ENCODE measurements at places on chromosomes 3 and 15.

- DNase-seq = no peak
Observed at GRCh38 chr15:75779504-75779903, 63.7 kb upstream of the UBE2Q2 start.

DNA sequence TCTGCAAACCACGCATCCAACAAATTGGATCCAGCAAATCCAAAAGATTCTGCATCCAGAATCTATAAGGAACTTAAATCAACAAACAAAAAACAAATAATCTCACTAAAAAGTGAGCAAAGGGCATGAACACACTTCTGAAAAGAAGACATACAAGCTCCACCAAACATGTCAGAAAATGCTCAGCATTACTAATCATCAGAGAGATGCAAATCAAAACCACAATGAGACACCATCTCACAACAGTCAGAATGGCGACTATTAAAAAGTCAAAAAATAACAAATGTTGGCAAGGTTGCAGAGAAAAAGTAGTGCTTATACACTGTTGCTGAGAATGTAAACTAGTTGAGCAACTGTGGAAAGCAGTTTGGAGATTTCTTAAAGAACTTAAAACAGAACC lies 21.6 kb upstream of the SLC25A36 start:
- DNase-seq = no peak

- no peak for DNase-seq
Observed at GRCh38 chr3:61239871-61240270, 11.4 kb downstream of the FHIT start.

GRCh38 chr3:16270855-16271254 lies 5.8 kb downstream of the OXNAD1 start:
- DNase-seq = no peak

GRCh38 chr3:29026959-29027358 lies 253.9 kb upstream of the RBMS3 start:
- DNase-seq = no peak

GRCh38 chr3:24199775-24200247 lies 254.7 kb downstream of the NR1D2 start:
- no peak for DNase-seq

DNA sequence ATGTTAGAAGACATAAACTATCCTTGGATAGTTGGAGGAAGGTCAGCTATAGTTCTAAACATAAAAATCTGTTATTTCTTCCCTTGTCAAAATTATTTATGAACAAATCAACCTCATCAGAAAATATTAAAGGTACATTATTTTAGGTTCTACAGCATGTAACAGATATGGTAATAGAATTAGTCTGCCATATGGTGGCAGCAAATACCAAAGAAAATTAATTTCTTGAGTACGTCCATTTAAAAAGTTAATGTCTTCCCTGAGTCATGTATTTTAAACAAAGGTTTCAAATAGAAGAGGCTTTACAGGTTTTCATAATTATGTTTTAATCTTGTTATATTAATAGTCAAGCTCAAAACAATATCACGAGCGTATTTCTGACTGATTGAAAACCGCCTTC lies 17.9 kb upstream of the ANKRD28 start:
- DNase-seq = no peak

DNA sequence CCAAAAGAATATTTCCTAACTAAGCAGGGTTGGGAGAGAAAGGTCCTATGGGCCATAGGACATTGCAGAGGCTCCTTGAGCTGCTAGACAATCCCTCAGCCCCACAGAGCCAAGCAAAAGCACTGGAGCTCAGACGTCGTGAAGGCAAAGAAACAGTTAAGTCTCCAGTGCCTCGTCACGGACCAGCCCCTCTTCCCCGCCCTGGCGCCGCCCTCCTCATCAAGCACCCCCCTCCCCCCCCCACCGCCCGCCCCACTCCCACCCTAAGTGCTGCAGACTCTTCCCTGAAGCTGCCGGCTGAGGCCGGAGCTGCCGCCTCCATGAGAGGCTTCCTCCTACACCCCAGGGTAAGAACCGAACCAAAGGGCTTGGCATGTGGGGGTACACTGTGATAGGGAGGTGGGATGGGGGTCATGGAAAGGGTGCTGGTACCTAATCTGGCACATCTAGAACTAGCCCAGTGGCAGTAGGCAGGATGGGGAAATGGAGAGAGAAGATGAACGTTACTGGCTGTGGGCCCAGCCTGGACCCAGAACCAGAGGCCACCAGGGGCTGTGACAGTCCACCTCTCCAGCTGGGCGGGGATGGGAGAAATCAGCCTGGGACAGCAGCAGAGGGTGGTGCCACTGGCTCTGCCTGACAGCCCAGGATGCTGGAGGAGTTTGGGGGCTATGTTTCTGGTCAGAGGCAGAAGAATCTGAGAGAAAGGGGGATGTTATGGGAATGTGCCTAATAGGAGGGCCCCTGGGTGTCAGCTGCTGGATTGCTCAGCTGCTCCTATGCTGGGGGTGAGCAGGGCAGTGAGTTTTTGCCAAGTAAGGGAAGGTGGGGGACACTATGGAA lies at the start of gene MAP1A:
TSS of gene MAP1A (plus strand) at position 255 of the 843 bp plus-strand sequence. CDS start 3,866 bp downstream, outside the sequence.
- no peak for DNase-seq

- DNase-seq = no peak
Observed at GRCh38 chr3:24156466-24156865, 211.4 kb downstream of the NR1D2 start.

Measured in natural killer cell (primary cell).